Activated CD4-positive, CD25-positive, alpha-beta regulatory T cell (primary cell): ENCODE measurements at places on chromosomes 11 and 22.

GRCh38 chr11:100978442-100978841, 151.2 kb downstream of the PGR start:
- no peak for DNase-seq

DNA sequence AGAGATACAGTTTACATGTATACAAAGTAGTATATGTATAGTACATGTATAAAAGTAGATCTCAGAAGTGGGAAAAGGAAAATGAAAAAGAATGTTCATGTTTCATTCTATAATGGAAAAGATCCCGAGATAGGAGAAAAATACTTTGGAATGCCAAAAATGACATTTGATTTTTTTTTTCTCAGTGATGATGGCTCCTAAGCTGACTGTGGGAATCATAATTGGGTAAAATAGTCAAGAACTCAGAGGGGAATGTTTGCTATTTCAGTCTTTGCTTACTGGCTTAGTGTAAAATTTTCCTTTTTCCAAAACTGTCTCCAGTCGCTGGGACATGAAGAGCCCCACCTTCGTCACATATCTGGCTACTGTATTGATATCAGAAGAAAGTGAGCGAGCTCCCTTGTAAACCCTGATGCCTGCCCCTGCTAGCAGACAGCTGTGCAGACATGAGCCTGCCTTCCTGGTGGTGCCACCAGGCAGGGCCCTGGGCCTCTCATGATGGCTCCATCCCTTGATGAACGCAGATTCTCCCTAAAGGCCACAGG, 944.6 kb downstream of the NTM start:
- DNase-seq = no peak

DNA sequence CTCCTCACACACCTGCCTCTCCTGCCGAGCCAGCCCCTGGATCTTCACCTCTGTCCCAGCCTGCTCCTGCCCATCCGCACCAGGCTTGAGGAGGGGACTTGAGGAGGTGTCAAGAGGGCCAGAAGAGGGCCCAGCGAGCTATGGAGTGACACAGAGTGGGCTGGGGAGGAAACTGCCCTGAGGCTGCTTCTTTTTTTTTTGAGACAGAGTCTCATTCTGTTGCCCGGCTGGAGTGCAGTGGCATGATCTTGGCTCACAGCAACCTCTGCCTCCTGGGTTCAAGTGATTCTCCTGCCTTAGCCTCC, 21.9 kb upstream of the CDON start:
- DNase-seq = no peak

DNA sequence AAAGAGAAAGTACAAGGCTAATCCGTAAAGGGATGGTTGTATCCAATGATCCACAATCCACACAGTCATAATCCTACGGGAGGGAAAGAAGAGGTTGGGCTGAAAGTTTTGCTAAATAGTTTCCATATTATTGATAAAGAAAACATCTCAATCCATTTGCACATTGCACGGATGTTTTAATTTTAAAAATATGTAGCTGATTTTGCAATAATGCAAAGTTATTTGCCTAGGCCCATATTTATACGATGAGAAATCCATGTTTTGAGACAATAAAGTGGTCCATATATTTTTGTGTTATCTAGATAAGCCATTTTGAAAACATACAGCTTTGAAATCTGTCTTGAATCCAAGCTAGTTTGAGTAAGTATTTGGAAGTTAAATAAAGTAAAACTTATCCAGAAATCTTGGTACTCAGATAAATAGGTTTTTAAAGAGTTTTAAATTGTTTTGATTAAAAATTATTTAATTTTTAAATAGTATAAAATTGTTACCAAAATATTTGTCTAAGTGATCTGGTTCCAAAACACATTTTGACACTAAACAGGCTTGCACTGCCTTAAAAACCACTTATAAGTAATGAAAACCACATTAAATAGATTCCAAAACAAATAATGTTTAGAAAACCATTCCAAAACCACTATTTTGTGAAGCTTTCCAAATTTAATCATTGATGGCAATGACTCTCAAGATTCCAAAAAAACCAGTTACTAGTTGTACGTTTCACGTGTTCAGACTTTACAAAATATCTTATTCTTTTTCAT, 38.2 kb upstream of the PAMR1 start:
- DNase-seq = no peak

DNA sequence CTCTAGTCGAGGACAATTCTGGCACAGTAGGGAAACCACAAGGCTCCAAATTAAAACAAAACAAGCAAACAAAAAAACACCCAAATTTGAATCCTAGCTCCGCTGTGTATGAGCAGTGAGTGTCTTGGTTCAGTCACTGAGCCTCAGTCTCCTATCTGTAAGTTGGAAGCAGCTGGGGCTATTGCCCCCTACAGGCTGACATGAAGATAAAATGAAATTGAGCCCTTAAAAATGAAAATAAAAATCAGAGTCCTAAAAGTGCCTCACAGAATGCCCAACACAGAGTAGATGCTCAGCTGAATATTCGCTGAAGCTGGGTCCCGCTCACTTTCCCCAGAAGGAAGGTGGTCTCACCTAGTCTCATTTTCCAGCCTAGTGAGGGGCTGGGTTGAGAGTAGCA, 65.2 kb downstream of the PDE2A start:
- no peak for DNase-seq

DNA sequence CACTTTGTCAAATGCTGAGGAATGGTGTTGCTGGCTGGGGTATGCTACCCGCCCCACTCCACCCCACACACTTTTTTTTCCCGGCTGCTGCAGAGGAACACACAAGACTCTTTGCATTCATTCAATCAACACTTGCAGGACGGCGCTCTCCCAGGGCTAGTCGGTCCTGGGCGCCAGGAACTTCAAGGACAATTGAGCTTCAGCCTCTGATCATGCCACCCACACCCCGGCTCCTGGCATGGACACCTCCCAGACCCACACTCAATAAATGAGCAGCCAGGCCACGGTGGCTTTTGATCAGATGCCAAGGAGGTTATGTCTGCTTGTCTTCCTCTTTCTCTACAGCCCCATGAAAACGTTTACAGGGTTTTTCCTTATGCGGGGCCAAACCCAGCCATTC, 19.8 kb downstream of the TPST2 start:
- no peak for DNase-seq

DNA sequence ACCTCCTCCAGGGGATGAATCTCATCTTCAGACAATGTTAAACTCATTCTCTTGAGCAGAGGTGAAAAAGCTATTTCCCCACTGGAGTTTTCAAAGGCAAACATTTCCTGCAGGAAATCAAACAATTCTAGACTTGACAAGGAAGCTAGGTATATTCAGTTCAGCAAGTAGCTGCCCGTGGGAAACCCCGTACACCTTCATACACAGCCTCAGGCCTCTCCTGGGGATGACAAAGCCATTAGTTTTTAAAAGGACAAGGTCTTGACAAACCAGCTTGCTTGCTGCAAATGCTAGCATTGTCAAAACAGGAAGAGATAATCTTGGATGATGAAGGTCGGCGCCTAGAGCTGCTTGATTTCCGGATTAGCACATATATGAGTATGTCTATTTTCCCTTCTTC, 1630.8 kb upstream of the TENM4 start:
- no peak for DNase-seq

- no peak for DNase-seq
These were observed 270.9 kb downstream of the FAM181B start for GRCh38 chr11:82462608-82463242.

GRCh38 chr11:119694334-119694733, 34.7 kb downstream of the NECTIN1 start:
- DNase-seq = no peak
